ENCODE measurements at places on chromosomes 5 and 9.

GRCh38 chr5:127942246-127943060, 141.1 kb upstream of the SLC12A2 start:
- DNase-seq, result peak; percentile 27

DNA sequence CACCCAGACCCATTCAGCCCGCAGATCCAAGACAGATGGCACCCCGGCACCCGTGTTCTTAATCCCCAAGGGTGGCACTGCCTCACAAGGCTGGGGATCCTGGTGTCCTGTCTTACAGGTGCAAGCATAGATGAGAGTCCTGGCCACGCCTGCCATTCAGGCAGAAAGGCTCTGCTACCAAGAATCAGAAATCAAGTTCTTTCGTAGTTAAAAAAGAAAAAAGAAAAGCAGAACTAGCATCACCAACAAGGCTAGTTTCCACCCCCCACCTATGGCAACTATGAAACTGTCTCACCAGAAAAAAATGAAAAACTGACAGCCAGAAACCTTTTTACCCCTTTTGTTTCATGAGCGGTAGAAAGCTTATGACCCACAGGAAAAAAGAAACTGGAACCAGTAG, 170.4 kb downstream of the SYK start:
- DNase-seq, result no peak

DNA sequence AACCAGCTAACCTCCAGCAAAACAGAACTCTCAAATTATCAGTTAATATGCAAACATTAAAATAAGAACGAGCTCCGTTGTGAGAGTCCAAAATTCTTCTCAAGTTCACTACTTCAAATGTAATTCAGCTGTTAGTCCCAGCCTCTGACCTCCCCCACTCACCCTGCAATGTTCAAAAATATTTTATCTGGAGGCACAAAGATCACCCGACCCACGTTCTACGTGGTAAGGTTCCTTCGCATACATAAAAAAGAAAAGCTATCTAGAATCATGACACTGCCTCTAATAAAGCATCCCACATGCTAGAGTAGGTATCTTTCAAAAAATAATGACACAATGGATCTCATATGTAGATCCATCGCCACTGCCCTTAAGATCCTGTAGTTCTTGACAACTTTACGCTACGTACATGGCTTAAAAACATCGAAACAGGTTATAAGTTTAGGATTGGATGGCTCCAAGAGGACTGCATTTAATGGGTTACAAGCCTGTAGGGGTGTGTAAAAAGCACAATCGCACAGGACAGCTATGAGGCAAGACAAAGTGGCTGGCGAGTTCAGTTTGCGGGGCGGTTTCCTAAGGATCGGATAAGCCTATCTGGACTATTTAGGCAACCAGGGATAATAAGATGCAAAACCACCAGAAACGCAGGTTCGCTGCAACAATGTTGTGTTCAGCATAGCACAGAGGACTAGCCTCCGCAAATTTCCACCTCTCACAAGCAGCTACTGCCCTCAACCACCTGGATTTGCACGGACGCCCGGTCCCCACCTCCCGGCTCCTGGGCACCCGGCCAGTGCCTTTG, 969 bp downstream of the CLK4 start:
- peak; percentile 63 for DNase-seq

- no peak for DNase-seq
Observed at GRCh38 chr5:99331061-99331460, 402.3 kb upstream of the CHD1 start.

GRCh38 chr5:96855031-96855872, 21.0 kb upstream of the ERAP2 start:
- peak; percentile 68 for DNase-seq

DNA sequence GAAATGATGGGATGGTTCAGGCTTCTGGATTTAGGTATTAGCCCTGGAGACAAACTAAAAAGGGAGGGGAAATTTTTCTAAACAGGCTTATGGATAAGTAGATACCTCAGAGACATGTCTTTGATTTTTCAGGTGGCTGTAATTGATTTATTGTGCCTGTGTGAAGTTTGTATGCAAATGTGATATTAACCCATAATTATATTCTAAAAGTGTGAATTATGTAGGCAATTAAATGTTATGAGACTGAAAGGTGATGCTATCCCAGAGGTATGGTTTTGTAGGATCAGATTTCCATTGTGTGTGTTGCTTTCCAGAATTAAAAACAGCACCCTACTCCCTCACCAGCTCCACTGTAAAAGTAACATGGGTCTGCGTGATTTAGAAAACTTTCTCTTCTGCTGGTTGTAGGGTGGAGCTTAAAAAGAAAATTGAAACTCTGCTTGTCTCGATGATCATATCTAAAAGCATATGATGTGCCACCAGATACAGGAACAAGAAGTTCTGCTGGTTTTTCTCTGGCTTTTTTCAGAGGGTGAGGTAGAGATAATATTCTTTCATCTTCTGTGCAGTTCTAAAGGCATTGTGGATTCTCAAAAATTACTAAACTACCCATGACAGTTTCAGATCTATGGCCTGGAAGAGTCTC, 71.8 kb upstream of the TAF11L2 start:
- no peak for DNase-seq

DNA sequence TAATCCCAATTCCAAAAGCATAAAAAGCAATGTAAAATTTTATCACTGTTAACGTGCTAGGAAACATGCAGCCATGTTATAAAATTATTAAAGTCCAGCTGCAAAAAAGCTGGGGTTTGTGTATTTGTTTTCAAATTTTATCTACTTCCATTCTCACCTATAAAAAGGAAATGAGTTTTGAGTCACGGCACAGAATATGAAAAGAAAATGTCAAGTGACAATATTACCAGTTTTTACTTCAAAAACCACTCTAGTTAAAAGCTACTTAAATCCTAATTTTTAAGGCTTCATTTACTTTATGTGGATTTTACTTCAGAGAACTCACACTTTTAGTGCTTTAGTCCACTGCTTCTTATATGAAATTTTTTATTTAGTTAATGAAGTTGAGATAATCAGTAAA, 72.7 kb upstream of the IFNE start:
- DNase-seq, result no peak

DNA sequence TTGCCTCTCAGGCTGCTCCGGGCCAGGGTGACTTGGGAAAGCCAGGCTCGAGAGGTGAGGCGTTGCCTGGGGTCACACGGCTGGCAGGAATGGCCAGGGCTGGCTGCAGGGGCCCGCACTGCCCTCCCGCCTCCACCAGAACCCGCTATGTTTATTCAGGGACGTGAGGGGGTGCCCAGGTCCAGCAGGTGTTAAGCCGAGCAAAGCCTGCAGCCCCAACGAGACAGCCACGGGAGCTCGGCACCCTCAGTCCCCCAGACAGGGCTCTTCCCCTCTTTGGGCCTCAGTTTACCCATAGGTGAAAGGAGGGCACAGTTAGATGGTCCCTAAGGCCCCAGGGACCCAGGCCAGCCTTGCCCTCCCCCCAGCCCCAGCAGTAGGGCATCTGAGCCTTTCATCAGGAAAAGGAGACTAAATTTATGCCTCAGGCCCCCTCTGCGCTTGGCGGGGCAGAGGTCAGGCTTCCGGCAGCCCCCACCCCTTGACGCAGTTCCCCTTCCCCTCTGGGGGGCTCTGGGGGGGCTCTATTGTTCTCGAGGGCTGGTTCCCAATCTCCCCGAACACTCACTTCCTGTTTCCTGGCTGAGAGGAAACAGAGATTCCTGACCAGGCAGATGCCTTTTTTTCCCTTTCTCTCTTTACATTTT, 7.1 kb upstream of the EGFL7 start:
- DNase-seq, result peak; percentile 69

- no peak for DNase-seq
Observed at GRCh38 chr5:109877670-109878045, 187.9 kb downstream of the MAN2A1 start.

GRCh38 chr5:172558076-172558976, 82.7 kb upstream of the NEURL1B start:
- DNase-seq, result no peak

- no peak for DNase-seq
Observed at GRCh38 chr5:58380655-58381054, 79.2 kb downstream of the PLK2 start.

- DNase-seq, result peak; percentile 60
Observed at GRCh38 chr5:167759057-167759821, 532.2 kb upstream of the WWC1 start.

- no peak for DNase-seq
Observed at GRCh38 chr5:171857489-171857876, 71.9 kb downstream of the SMIM23 start.

GRCh38 chr9:92605224-92605623, 64.7 kb downstream of the IPPK start:
- DNase-seq, result no peak

DNA sequence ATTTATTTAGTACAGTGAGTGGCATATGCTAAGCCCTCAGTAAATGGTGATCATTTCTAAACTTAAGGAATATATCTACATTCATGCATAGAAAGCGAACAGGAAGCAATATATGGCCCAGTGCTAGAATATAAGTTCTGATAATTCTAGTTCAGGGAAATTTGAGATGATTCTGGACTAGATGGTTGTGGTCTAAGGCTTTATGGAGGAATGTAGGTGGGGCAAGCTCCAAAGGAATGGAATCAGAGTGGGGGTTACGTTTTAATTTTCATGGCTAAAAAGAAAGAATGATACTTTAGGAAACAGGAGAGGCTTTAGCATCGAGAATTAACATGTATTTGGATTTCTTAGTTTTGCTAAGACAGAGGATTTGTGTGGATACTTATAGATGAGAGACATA, 56.1 kb downstream of the MTREX start:
- DNase-seq, result no peak

- no peak for DNase-seq
Observed at GRCh38 chr5:173313351-173313801, 14.8 kb downstream of the STC2 start.

GRCh38 chr9:94772144-94772543, 45.6 kb downstream of the AOPEP start:
- no peak for DNase-seq

DNA sequence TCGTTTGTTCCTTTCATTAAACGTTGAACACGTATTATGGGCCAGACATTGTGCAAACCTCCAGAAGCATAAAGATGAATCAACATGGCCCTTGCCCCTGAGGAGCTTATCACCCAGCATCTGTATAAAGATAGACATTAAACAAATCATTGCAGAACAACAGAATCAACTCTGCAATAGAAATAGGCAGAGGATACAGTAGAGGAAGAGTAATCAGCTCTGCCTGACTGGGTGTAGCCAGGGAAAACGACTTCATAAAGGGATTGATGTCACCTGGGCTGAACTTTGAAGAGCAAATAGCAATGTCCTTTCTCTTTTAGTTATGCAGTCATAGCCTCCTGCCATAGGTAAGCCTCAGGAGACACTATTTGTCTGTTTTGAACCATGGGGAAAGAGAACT, 13.4 kb downstream of the RGS7BP start:
- no peak for DNase-seq

DNA sequence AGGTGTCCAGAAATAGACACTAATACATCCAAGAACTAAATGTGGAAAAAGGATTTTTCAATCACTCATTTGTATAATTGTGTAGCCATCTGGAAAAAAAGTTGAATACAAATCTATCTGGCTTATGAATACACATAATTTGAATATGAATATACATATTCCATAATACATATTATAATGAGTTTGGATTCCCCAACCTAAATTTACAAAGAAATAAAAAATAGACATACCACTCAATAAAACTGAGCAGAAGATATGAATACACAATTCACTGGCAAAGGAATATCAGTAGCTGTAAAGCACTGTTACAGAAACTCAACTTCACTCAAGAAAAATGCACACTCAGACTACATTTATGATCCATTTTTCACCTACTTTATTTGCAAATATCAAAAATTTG, 121.9 kb upstream of the EDIL3 start:
- DNase-seq, result no peak

DNA sequence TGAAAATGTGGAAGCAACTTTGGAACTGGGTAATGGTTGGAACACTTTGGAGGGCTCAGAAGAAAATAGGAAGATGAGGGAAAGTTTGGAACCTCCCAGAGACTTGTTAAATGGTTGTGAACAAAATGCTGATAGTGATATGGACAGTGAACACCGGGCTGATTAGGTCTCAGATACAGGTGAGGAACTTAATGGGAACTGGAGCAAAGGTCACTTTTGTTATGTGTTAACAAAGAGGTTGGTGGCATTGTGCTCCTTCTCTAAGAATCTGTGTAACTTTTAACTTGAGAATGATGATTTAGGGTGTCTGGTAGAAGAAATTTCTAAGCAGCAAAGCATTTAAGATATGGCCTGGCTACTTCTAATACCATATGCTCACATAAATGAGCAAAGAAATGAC, 36.4 kb upstream of the CXCL14 start:
- DNase-seq, result no peak

DNA sequence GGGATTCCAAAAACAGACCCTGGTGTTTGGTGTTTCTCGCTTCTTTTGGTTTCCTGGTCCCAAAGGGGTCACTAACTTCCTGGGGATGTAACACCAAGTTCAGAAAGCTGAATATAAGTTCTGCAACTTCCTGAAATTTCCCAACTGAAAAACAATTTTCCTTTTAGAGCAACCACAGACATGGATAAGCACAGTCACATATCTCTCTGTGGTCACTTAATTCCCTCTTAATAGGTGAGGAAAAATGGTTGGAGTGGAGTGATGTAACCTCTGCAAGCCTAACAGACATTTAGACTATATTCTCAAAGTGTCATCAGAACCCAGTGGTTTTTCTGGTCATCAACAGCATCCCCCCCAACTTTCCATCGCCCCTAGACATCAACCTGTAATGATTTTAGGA, 135.3 kb downstream of the PRELID2 start:
- DNase-seq, result no peak

DNA sequence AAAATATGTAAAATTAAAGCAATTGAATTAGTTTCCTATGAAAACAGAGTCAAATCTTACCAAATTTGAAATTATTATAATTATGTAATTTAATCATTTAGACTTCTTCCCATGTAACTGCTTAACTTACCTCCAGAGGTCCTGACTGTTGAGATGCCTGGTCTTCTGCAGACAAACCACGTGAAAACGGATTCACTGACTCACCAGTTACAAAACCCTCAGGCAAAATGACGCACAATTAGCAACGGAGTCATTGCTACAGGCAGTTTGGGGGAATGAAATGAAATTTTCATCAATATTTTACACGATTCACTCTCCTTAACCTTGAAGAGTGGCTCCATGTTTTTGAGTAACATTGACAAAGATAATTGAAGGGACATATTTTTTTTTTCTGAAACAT, 460.8 kb downstream of the MTRR start:
- no peak for DNase-seq

GRCh38 chr5:151694035-151694485, 7.3 kb upstream of the SPARC start:
- peak; percentile 85 for DNase-seq

GRCh38 chr5:50576686-50577256, 89.7 kb upstream of the PARP8 start:
- DNase-seq, result no peak
